Heart right ventricle (tissue), 16 donors: ENCODE measurements at places on chromosomes 3 and 15. TPM values are rescaled to one million over a fixed set of nuclear protein-coding genes. Genes with fewer than 3 reads are reported as not detected.

Gene IFRD2
- polyA plus RNA-seq = 123 TPM

- DNase-seq = no peak
These were observed 667.9 kb upstream of the CFAP20DC start for GRCh38 chr3:59717679-59718205.

Gene LRRC15
- 0.10 TPM for polyA plus RNA-seq

Gene GP5
- not detected for polyA plus RNA-seq
